ENCODE measurements at places on chromosomes 12 and 14. TPM values are rescaled to one million over a fixed set of nuclear protein-coding genes. Genes with fewer than 3 reads are reported as not detected.

The TSHR gene
- not detected for total RNA-seq

The KCNH3 gene
- total RNA-seq: 0.12 TPM

The WDR89 gene
- total RNA-seq: 12.1 TPM

DNA sequence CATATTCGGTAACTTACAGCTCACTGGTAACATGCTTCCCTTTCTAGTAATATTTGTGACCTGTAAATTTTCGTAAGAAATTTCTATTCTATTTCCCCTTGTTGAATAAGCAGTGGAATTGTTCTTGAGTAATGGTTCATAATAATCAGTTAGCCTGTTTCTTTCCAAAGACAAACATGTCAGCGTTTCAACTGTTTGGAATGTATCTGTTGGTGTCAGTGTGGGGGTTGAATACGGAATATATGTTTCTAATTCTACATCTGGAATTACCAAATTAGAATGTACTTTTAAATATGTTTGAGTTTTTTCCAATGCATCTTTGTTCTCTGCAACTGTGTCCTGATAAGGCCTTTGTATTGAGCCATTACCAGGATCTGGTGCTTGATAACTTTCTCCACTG, 2.0 kb downstream of the BBS10 start:
- DNase-seq: no peak

DNA sequence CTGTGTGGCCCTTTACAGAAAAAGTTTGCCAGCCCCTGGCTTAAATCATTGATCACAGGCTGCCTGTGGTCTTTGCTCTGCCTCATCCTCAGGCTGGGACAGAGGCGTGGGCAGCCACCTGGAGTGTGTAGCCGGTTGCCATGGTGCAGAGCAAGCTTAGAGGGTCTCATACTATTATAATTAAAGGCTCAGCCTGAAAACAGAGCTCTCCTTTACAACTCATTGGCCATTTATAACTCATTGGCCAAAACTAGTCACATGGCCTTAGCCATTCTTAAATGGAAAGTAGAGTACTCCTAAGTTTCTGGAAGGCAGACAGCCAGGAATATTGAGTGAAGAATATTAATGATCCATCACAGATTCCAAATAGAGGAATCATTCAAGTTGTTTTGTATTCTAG, 3.0 kb downstream of the HSP90B1 start:
- DNase-seq: no peak

- DNase-seq: peak; percentile 86
These were observed 25.5 kb upstream of the DTX1 start for GRCh38 chr12:113030875-113031525.

DNA sequence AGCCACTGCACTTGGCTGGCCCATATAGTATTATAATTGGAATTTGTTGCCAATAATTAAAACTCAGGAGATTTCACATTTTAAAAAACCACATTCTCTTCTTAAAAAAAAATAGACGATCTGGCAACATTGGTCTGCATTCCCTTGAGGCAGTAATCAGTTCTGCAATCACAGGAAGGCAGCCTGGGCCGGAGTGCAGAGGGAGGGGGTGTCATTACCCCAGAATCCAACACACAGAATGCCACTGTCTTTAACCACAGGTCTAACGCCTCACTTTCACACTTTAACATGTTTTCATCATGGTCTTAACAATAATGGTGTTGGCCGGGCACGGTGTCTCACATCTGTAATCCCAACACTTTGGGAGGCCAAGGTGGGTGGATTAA, 100.1 kb downstream of the SCARB1 start:
- no peak for DNase-seq

DNA sequence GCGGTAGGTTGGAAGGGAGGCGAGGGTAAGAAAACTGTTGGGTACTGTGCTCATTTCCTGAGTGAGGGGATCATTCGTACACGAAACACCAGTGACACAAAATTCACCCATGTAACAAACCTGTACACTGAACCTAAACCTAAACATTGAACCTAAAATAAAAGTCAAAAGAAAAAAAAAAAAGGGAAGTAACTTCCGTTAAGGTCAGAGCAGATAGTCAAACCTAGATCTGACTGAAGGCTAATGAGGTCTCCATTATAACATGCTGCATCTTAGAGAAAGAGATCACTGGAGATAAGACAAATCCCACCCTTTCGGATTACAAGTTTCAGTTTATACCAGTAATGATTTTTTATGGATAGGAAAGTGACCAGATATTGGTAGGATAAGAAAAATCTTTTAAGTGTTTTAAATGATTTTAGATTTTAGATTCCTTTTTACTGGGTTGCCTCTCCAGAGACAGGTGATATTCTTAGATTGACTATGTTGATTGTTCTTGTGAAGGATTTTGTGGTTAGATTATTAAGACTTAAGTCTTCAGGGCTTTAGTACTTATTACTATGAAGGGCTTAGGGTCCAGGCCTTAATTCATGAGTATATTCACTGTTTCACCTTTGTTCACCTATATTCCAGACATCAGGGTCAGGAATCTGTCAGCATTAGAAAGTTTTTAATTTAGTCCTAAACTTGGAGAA, 11.2 kb upstream of the NCKAP1L start:
- no peak for DNase-seq

DNA sequence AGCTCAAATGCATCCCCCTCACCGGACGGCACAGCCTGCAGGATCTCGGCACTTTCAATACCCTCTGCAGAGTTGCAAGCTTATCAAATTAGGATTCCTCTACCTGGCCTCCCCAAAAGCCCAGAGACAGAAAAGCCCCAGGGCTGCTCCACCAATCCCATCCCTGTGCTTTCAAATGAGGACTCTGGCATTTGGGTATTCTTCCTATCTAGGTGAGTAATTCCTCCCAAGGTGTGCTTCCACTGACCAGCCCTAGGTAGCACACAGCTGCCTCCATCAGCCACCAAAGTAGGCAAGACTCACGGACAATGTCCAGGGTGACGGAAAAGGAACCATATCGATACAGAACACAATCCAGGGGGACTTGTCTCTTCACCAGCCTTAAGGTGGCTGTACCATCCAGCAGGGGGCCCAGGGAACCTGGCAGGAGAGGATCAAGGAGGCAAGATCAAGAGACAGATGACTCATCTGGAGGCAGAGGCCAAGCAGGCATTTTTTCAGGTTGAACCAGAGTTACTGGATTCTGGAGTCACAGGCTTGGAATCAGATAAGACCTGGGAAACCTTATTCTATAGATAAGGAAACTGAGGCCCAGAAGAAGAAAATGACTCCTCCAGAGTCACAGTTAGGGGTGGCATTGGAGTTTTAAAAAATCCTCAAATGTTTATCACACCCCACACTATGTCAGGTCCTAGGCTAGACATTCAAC, 9.9 kb downstream of the PMEL start:
- DNase-seq: peak; percentile 95

DNA sequence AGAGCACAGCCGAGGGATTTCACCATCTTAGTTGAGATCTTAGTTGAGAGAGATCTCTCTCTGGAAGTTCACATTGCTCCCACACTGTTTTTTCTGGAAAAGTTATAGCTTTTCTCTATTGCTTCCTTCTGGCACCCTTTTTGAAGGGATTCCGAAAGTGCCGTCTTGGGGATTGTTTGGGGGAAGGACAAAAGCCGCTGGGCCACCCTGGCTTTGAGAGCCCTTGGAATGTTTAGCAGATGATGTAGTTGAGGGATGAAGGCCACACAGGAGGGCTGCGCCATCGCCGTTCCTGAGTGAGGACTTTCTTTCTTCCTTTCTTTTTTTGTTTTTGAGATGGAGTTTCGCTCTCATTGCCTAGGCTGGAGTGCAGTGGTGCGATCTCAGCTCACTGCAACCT, 17.7 kb downstream of the PLEKHG3 start:
- DNase-seq: no peak

DNA sequence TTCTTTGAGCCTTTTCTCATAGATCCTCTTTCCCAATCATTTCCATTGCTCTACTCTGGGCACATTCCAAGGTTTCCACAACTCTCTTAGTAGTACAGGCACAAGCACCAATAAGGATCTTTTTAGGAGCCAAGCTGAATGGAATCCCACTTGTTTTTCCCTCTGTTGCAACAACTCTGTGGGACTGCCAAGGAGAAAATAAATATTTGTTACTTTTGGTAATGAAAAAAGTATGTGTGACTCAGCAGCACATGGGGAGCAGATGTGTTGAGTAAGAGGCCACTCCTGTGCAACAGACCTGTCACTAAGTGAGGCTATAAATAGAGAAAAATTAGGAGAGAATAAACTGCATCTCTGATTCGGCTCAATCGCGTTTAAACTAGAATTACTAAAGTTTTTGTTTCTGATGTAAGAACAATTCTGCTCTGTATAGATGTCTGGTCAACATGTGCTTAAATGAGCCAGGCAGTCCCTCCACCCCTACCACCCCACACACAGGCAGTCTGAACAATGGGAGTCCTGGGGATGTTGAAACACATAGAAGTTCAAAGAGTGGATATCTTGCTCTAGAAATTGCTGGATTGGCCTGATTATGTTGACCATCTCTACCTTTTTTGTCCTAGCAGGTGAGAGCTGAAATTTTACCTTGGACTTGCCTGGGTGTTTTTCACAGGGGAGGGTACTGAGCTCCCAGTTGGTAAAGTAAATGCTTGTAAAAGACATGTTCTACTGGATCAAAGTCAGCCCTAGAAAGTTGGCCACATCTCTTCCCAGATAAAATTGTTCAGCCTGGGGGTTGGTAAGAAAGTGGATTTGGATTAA, 244.3 kb upstream of the NOVA1 start:
- peak; percentile 98 for DNase-seq

DNA sequence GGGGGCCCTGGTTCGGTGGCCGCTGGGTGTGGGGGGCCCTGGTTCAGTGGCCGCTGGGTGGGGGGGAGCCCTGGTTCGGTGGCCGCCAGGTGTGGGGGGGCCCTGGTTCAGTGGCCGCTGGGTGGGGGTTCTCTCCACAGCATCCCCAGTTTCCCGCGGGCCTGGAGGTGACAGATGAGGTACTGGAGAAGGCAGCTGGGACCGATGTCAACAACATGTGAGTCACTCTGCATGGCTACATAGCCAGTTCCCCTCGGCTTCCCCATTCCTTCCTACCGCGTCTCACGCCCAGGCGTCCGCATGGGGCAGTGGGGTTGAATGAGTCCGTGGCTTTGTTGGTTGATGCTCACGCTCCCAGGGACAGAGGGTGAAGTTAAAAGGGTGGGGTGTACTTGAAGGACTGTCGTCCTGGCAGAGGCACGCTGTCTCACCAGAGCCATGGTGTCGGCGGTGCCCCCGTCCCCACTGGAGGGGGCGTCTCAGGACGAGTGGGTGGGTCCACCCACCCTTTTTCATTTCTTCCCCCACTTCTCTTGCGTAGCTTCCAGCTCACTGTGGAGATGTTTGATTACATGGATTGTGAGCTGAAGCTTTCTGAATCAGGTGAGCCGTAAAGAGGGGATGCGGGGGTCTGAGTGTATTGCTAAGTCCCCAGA, 15.6 kb downstream of the HIP1R start:
- DNase-seq: peak; percentile 27

- DNase-seq: no peak
These were observed 9.8 kb downstream of the BCL11B start for GRCh38 chr14:99261912-99262787.

- DNase-seq: no peak
These were observed 167.0 kb downstream of the LRFN5 start for GRCh38 chr14:41773536-41774279.

DNA sequence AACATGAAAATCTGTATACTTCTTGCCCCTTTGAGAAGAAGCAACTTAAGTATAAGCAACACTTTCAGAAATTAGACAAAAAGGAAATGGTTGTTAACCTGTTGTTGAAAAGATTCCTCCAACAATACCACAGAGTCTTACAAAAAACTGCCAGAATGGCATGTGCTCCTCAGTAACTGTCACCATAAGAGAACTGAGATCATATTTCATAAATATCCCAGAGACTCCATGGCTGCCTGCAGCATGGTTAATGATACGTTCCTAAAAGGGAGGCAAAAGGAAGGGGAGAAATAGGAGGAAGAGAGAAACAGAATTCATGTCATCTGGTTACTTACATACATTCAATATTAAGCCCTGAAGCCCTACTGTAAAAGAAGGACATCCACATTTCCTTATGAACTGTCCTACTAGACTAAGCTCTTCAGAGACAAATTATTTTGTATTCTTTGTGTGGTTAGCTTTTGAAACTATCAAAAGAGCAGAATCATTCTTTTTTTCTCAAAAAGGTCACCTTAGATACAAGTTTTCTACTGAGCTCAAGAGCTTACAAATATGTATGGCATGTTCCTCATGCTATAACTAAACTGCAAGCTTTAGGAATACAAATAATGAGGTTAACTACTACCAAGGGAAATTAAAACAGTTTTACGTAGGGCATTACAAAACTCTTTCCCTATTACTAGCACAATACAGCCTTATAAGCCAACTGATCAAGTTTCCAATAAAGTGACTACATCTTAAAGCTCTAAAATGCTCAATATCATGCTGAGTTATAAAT, 37.8 kb downstream of the ERGIC2 start:
- DNase-seq: no peak

DNA sequence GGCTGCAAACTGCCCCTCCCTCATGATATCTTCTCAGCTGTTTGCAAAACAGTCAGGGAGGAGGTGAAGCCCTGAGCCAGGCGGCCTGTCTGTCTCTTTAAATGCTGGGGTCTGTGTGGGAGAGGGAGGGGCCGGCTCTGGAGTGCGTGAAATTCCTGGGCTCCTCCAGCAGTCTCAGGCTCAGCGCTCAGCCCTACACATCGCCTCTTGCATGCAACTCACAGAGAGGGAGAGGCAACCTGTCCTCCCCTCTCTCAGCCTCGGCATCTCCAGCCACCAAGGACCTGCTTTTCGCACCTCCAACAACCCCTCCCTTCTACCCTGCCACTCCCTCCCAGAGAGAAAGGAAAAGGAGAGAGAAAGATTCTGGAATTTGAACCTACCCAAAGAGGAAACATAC, at the start of gene NRXN3:
TSS of gene NRXN3 (plus strand) at position 171 of the 400 bp plus-strand sequence. CDS start 72,721 bp downstream, outside the sequence.
- DNase-seq: no peak

- no peak for DNase-seq
These were observed 3.1 kb downstream of the CACNA2D4 start for GRCh38 chr12:1915082-1915968.

GRCh38 chr12:113903381-113903863, 62.7 kb downstream of the RBM19 start:
- peak; percentile 39 for DNase-seq

DNA sequence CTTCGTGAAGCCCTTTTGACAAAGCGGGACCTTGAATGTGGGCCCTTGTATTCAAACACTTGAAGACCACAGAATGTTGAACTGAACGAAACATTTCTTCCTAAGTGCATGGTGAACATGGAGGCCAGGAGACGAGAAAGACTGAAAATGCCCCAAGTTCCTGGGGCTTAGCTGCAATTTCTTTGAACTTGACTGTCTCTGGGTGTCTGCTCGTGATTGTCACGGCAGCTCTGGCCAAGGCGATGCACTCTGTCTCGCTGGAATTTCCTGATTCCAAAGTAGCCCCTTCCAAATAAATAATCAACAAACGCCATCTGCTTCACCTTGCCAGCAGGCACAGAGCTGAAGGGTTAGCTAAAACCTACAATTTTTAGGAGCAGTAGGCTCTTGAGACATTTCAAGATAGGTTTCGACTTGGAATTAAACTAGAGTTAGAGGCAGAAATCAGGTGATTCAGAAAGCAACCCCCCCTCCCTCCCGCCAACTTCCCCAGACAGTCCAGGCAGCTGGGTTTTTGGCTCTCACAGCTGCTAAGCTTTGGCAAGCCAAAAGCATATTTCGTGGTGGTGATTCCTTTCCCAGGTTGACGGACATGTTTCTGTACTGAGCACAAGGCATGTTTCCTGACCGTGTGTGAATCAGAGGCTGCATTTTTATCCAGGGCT, 13.5 kb upstream of the IRF2BPL start:
- peak; percentile 94 for DNase-seq

Measured in PC-3 (cell line).